ENCODE measurements at places on chromosomes 5 and 9.

GRCh38 chr5:43601454-43602260 is 1.3 kb upstream of the NNT start:
- no peak for DNase-seq

DNA sequence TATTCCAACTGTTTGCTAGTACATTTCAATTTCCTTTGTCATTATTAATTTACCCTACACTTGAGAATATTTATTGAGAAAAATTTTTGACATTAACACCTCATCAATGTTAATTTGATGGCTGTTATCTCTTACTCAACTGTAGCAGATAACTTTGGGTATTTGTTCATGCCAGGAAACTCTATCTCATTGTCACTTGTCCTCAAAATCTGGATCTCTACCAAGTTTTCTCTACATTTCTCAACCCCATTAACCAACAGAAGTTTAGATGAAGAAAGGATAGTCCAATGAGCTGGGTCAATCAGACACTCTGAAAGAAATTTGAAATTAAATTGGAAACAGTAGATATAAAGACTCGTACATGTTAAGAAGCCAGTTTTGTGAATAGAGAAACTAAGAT is 395.3 kb downstream of the TUSC1 start:
- DNase-seq: no peak

GRCh38 chr5:126410623-126411022 is 12.6 kb upstream of the GRAMD2B start:
- DNase-seq: no peak

DNA sequence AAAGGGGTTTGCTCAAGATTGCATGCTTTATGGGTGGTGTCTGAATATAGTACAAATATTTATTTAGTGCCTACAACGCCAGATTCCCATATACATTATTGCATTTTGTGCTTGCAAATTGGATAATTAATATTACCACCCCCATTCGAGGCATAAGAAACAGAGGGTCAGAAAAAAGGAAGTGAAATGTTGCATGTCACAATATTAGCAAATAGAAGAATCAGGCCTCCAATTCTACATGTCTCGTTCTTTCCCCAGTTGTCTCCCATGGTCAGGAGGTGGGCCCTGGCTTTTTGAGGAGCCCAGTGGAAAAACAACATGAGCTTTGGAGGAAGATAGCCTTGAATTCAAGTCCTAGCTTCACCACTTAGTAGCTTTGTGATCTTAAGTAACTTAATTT is 98.1 kb upstream of the CCDC112 start:
- DNase-seq: no peak

DNA sequence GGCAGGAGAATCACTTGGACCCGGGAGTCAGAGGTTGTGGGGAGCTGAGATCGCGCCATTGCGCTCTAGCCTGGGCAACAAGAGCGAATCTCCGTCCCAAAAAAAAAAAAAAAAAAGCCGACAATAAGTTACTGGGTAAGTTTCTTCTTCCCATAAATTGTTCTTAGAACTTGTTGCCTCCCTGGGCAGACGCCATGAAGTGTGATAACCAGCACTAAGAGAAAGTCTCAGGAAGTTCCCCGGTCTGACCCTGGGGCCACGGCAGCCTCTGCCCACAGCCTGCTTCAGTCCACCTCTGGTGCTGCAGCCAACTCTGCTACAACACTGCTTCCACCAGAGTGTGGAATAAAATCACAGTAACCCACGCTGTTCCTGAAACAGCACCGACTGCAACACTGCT is 19.1 kb downstream of the LPCAT1 start:
- DNase-seq: no peak

GRCh38 chr9:37769306-37769705 is 15.6 kb downstream of the EXOSC3 start:
- no peak for DNase-seq

DNA sequence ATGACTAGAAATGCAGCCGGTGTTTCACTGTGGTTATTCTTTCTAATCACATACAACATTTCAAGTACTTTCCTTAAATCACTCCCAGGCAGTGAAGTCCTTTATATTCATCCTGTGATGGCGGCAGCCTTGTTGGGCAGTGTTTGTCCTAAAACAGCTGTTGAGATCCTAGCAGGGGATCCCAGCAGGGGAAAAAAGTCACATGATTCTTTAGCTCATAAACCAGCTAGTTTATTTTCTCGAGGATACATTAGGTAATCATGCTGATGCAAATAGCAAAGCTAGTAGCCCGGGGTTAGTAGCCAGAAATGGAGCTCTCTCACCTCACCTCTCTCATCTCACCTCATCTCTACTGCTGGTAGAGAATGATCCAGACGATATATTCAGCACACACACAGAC is 70.5 kb downstream of the FOXD1 start:
- DNase-seq: no peak

- no peak for DNase-seq
Observed at GRCh38 chr9:91904588-91905236, 45.3 kb downstream of the ROR2 start.

GRCh38 chr9:79623799-79624721 is 52.3 kb downstream of the TLE4 start:
- DNase-seq: no peak

GRCh38 chr5:135011355-135012032 is 22.5 kb downstream of the PITX1 start:
- DNase-seq: no peak

DNA sequence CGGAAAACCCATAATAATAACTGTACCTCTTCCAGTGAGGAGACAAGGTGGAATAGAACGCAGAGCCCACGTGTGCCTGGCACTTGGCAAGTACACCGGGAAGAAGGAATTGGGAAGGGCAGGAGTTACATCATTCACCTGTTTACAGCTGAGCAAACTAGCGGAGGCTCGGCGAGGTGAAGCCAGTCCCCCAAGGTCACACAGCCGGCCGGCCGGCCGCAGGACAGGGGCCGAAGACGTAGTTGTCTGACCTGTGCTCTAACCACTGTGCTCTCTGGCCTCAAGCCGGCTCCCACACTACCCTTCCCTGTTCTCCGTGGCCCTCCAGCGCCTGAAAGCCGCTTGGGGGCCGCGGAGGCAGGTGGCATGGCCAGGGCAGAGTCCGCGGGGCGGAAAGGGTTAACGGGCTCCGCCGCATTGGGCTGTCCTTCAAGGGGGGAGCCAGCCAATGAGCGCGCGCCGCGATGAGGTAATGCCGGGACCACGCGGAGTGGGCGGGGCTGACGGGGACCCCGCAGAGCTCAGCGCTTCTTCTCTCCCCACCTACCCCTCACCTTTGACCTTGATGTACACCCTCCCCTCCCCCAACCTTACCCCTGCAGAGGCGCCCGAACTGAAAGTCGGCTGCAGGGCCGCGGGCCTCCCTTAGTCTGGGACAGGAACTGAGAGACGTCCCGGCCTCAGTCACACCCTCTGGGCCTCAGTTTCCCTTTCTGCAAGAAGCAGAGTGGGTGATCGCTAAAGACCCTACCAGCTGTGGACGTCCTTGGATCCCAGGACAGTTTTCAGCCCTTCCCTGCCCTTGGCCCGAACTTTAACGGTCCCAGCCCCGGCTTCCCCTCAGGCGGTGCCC is 125.1 kb downstream of the C9orf50 start:
- DNase-seq: peak; percentile 77

- no peak for DNase-seq
Observed at GRCh38 chr9:128987805-128988204, 40.3 kb downstream of the NUP188 start.

- no peak for DNase-seq
Observed at GRCh38 chr9:9924376-9924775, 688.4 kb downstream of the PTPRD start.

DNA sequence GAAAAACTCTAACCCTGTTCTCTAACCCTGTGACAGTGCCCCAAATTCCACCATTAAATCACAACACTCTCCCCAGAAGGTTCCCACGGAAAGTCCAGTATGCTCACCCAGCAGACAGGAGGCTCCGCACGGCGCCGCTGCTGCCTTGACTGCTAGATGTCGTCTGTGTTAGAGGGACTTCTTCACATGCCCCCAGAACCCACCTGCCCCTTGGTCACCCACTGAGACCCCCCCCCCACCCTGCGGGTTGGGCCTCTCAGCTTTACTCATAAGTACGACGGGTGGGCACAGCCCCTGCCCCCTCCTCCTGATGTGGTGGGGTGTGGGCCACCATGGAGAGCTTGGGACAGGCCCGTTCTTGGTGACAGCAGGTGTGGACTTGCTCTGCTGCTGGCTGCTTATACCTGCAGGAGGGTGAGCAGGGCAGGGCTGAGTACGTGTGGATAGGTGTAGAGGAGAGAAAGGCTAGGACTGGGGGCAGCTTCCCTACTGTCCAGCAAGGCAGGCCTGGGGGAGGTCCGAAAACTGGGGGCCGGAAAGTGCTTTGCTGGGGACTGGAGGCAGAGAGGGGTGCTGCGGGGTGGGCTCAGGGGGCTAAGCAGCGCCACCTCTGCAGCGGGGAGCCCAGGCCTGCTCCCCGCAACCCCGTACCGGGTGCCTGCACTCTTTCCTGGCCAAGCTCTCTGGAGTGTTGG is 57.5 kb upstream of the OLFM1 start:
- no peak for DNase-seq

GRCh38 chr5:123937230-123937629 is 425.3 kb downstream of the CSNK1G3 start:
- DNase-seq: peak; percentile 77

- no peak for DNase-seq
Observed at GRCh38 chr5:57383093-57383861, 99.3 kb downstream of the ACTBL2 start.

GRCh38 chr9:116998305-116998704 is 311.2 kb downstream of the TRIM32 start:
- DNase-seq: no peak

DNA sequence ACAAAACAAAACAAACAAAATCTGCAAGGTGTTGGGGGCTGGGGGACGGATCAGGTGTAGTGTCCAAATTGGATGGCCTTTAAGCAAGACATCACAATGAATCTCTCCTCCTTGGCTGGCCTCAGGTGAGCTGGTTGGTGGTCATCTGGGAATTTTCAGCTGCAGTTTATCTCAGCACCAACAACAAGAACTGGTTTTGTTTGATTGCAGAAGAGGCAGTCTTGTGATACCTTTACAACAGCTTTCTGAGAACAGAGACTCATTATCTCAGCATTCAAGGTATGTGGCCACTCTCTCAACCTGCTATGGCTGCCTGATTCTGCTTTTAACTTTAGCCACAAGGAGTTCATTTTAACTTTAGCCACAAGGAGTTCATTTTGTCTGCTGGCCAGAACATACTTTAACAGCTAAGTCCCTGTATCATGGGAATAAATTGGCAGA is 1543.4 kb downstream of the EFNA5 start:
- peak; percentile 3 for DNase-seq

GRCh38 chr9:126411225-126411947 is 84.8 kb downstream of the MVB12B start:
- no peak for DNase-seq

DNA sequence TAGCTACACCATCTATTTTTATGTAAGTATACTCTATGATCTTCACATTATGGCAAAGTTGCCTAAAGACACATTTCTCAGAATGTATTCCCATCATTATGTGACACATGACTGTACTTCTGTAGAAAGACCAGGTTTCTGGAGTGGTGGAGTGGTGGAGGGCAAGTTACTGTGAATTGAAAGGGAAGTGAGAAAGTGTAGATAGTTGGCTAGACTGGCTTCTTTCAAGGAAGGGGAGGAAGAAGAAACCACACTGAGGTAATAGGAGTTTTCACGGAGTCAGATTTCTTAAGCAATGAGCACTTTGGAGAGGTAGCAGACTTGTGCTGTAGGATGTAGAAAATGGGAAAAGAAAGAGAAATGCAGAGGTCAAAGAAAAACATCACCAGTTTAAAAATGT is 50.9 kb upstream of the EQTN start:
- no peak for DNase-seq

DNA sequence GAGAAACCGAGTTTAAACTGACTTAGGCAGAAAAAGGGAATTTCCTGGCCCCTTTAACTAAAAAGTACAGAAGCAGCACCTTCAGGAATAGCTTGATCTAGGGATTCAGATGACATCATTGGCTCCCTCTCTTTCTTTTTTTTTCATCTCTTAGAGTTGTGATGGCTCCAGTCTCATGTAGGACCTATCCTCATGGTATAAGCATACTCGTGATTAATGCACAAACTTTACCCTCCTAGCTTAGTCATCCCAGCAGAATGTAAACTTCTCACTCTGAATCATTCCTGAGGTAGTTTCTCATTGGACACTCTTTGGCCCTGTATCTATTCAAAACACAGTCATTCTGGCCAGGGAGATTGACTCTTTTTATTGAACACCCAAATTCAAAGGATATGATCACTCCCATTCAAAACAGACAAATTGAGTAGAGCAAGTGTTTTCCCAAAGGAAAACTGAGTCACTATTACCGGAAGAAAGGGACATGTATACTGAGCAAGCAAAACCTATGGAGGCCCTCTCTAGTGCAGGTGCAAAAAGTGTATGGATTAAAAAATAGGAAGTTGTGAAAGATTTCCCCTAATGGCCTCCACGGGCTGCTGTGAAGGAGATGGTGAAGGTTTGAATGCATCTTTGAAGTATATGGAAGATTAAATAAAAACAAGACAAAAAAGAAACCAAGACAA is 27.6 kb upstream of the SMIM23 start:
- DNase-seq: no peak

DNA sequence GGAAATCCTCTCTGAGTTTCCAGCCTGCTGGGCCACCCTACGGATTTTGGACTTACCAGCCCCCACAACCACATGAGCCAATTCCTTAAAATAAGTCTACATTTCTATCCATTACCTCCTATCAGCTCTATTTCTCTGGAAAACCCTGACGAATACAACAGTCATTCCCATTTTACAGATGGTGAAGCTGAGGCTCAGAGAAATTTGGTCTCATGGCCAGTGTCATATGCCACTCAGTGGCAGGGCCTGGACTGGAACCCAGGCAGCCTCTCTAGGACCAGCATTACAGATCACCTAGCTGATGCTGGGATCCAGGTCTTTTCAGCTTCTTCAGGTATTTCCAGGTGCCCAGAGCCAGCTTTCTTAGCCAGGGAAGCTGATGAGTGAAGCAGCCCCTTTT is 45.0 kb upstream of the SH3PXD2B start:
- DNase-seq: no peak

DNA sequence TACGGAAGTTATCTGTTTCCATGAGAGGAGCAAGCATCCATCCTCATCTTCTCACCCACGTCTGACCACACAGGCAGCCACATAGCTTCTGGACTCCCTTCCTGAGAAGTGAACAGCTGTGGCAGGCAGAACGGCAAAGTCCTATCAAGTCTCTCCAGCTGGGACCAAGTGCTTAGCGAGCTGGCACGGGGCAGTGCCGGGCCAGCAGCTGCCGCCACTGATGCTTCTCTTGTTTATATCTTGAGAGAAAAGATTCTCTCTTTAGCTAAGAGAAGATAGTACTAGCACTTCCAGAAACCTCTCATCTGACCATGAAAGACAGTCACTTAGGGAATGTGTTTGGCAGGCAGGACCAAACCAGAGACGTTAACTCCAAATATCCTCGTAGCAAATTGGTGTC is 37.2 kb downstream of the PLAC8L1 start:
- no peak for DNase-seq

GRCh38 chr9:126049088-126049487 is 277.5 kb upstream of the MVB12B start:
- DNase-seq: no peak

GRCh38 chr9:72728031-72728770 is 206.8 kb downstream of the TMC1 start:
- DNase-seq: no peak

GRCh38 chr5:77893225-77893860 is 117.2 kb upstream of the TBCA start:
- no peak for DNase-seq

GRCh38 chr9:91589101-91589553 is 165.5 kb upstream of the NFIL3 start:
- DNase-seq: no peak

GRCh38 chr5:127561254-127561653 is 43.8 kb downstream of the PRRC1 start:
- no peak for DNase-seq

- no peak for DNase-seq
Observed at GRCh38 chr9:96333958-96334357, 32.0 kb upstream of the HSD17B3 start.
